ENCODE measurements at places on chromosomes 1 and 21.

GRCh38 chr1:87535551-87535950 lies 206.9 kb downstream of the LMO4 start:
- no peak for DNase-seq

GRCh38 chr1:41341772-41342562 lies 19.3 kb upstream of the FOXO6 start:
- no peak for DNase-seq

- no peak for DNase-seq
These were observed 34.5 kb upstream of the FAM163A start for GRCh38 chr1:179708434-179709195.

- DNase-seq: no peak
These were observed 11.9 kb downstream of the CEP350 start for GRCh38 chr1:179966551-179966950.
